NCI-H774 (cell line): ENCODE measurements at places on chromosomes 6 and 20.

DNA sequence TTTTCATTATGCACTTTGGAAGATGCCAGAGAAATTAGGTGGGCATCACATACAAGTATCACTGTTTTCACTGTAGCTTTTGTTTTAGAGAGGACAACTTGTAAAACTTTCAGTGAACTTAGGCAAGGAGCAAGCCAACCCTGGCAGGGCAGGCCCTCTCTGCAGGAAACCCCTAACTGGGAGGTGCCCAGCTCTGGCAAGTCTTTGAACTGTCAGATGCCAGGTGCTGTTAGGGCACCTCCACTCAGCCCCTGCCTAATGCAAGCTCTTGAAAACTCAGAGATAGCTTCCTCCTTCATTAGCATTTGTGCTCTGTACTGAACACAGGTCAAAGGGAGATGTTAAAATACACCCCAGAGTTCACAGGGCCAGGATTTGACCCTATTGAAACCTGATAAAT lies 774.2 kb upstream of the FLRT3 start:
- DNase-seq = no peak

- DNase-seq = no peak
Observed at GRCh38 chr6:119022796-119023195, 55.7 kb downstream of the FAM184A start.

DNA sequence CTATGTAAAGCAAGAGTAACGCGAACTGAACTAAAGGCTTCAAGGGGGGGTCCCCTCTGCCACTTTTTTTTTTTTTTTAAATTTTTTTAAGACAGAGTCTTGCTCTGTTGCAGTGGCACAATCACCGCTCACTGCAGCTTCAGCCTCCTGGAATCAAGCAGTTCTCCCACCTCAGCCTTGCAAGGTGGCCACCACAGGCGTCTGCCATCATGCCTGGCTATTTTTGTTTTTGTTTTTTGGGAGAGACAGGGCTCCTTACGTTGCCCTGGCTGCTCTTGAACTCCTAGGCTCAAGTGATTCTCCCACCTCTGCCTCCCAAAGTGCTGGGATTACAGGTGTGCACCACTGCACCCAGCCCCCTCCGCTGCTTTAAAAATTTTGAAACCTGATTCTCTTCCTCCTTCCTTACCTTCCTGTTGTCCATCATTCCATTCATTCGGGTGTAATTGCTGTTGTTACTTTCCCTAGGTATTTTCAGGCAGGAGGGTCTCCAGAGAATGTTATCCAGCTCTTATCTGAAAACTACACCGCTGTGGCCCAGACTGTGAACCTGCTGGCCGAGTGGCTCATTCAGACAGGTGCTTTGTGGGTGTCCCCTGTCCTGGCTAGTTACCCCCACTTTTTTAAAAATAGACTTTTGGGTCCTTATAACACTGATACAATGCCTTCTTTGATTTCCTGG lies 5.4 kb downstream of the NELFCD start:
- no peak for DNase-seq

- no peak for DNase-seq
Observed at GRCh38 chr6:14867802-14868201, 378.1 kb upstream of the JARID2 start.

- no peak for DNase-seq
Observed at GRCh38 chr20:21559305-21559704, 45.4 kb upstream of the NKX2-2 start.

- DNase-seq = no peak
Observed at GRCh38 chr6:79812195-79812594, 135.2 kb downstream of the ELOVL4 start.

- DNase-seq = no peak
Observed at GRCh38 chr20:23361119-23361475, 885 bp upstream of the GZF1 start.

DNA sequence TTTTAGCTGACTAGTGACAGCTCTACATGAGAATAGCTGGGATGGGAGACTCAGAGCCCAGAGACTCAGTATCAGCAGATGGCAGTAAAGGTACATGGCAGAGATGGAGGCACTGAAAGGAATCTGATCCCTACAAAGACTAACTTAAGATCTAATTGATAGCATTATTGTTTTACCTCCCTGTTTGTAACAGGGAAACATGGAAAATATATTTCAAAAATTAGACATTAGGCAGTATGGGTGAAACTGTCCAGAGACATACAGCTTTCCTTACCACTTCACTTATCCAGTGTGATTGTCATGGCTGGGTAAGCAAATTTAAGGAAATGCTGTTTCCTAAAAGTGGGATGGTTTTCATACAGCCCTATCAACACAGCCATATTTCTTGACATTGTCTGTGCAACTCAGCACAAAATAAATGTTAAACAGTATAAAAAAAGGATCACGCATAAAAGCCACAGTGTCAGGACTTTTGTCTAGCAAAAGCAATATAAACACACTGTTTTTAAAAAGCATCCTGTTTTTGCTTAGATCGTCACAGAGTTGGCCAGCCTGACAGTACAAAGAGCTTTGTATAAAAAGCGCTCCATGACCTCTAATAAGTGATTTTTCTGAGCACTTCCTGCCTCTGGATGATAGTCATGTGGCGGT lies 376.9 kb downstream of the PHF3 start:
- peak; percentile 59 for DNase-seq

- peak; percentile 44 for DNase-seq
Observed at GRCh38 chr20:9301129-9302090, 213.0 kb upstream of the LAMP5 start.

DNA sequence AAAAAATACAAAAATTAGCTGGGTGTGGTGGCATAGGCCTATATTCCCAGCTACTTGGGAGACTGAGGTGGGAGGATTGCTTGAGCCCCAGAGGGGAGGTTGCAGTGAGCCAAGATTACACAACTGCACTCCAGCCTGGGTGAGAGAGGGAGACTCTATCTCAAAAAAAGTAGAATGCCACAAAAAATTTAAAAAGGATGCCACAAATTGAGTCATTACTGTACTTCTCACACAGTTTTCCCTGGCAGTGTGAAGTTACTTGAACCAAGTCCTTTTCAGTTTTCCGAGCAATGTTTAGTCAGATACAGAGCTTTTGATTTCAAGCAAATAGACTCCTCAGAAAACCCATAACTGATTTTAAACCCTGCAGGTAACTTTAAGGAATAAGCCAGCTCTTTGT lies 53.3 kb downstream of the TNFRSF21 start:
- DNase-seq = no peak

GRCh38 chr20:55375920-55376319 lies 629.4 kb downstream of the CBLN4 start:
- DNase-seq = peak; percentile 13

DNA sequence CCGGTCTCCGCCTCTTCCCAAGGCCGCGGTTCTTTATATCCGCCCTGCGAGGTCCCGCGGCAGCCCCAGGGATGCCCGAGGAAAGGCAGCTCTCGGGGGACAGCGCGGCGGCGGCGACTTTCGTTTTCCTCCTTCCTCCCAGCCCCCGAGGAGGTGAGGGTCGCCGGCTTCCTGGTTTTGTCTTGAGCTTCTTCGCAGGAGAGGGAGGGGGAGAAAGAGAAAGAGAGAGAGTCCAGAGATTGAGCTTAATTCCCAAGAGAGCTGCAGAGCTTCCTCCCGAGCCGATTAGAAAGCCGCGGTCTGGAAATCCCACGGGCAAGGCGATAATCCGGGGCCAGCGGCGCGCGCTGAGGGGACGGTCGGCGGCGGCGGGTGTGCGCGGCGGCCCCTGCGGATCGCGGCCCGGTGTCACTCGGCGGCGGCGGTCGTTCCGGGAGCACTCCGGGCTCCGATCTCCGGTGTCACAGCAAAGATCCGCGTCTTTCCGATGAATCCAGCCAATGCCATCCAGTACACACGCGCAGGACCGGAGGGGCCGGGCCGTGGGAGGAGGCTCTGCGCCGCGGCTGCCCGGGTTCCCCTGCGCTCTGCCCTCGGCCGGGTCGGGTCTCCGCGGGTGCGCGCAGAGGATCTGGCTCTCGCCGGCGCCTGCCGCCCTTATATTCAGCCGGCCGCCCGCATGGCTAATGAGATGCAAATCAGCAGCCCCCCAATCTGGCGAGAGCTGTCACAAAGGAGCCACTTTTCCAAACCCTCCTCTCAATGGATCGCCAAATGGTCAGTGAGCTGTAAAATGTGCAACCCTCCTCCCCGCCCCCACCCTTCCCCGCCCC lies at the start of gene DLL1:
TSS of gene DLL1 (minus strand) at position 783 of the 833 bp plus-strand sequence. CDS start 939 bp downstream, outside the sequence.
- peak; percentile 98 for DNase-seq

- DNase-seq = no peak
Observed at GRCh38 chr6:57283106-57283505, 34.3 kb upstream of the PRIM2 start.

DNA sequence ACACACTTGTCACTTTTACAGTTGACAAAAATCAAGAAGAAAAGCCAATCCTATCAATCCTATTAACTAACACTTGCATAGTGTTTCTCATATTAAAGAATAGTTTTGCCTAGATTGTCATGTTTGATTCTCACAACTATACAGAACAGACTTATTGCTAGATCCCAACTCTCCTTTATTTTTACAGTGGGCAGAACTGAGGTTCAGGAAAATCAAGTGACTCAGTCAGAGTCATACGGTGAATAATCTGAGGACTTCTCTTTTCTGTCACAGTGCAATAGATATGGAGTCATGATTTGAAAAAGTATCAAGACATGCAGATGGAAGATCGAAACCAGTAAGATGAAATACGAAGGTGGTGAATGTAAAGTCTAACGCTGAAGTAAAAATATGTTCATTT lies 195.1 kb upstream of the CITED2 start:
- no peak for DNase-seq
